ENCODE measurements at places on chromosomes 13 and 19. TPM values are rescaled to one million over a fixed set of nuclear protein-coding genes. Genes with fewer than 3 reads are reported as not detected.

The SYNGR4 gene
- not detected for polyA plus RNA-seq

The KLK4 gene
- 2.8 TPM for polyA plus RNA-seq

The IL11 gene
- polyA plus RNA-seq, result not detected

The PDX1 gene
- not detected for polyA plus RNA-seq

The MARK4 gene
- 6.2 TPM for polyA plus RNA-seq

The RDH8 gene
- not detected for polyA plus RNA-seq

The FAAP24 gene
- 0.92 TPM for polyA plus RNA-seq

The ZNF730 gene
- polyA plus RNA-seq, result 0.23 TPM

The B3GNT8 gene
- polyA plus RNA-seq, result 49.2 TPM

The MEIS3 gene
- 0.92 TPM for polyA plus RNA-seq

The ZNF497 gene
- not detected for polyA plus RNA-seq

The ZNF878 gene
- polyA plus RNA-seq, result not detected

The MATK gene
- 6.6 TPM for polyA plus RNA-seq

The TICAM1 gene
- polyA plus RNA-seq, result 20.8 TPM

The CATSPERD gene
- polyA plus RNA-seq, result not detected

The RASL11A gene
- 51.6 TPM for polyA plus RNA-seq

The SPART gene
- 10.1 TPM for polyA plus RNA-seq

The FBN3 gene
- polyA plus RNA-seq, result not detected

The ZNF556 gene
- not detected for polyA plus RNA-seq

The DLEU7 gene
- polyA plus RNA-seq, result not detected

The ANGPTL8 gene
- 8.1 TPM for polyA plus RNA-seq

The ZNF728 gene
- polyA plus RNA-seq, result not detected

The FGF21 gene
- polyA plus RNA-seq, result not detected

The PIBF1 gene
- 10.8 TPM for polyA plus RNA-seq

The IZUMO4 gene
- 8.5 TPM for polyA plus RNA-seq

The TEX101 gene
- not detected for polyA plus RNA-seq

The ZNF20 gene
- polyA plus RNA-seq, result 3.2 TPM

The CNN1 gene
- 115 TPM for polyA plus RNA-seq

The KIRREL2 gene
- 0.34 TPM for polyA plus RNA-seq

The RTBDN gene
- polyA plus RNA-seq, result not detected

The PCP2 gene
- polyA plus RNA-seq, result not detected

The WDR87 gene
- not detected for polyA plus RNA-seq

The PLIN4 gene
- polyA plus RNA-seq, result 22.3 TPM

The GIPR gene
- polyA plus RNA-seq, result 3.6 TPM

The KIR2DL4 gene
- 0.45 TPM for polyA plus RNA-seq

The NOVA2 gene
- 1.1 TPM for polyA plus RNA-seq

The PNMA8B gene
- not detected for polyA plus RNA-seq

The PRKD2 gene
- polyA plus RNA-seq, result 32.6 TPM

The WDR88 gene
- not detected for polyA plus RNA-seq

The TMEM255B gene
- polyA plus RNA-seq, result 0.60 TPM

The RASIP1 gene
- polyA plus RNA-seq, result 6.0 TPM

The CALR3 gene
- polyA plus RNA-seq, result not detected

The UGGT2 gene
- polyA plus RNA-seq, result 1.2 TPM

The CYP2F1 gene
- polyA plus RNA-seq, result not detected

The TNFRSF19 gene
- not detected for polyA plus RNA-seq

The CLASRP gene
- polyA plus RNA-seq, result 70.8 TPM

The LILRA1 gene
- not detected for polyA plus RNA-seq

The SBK2 gene
- polyA plus RNA-seq, result not detected

The ASF1B gene
- polyA plus RNA-seq, result 13.6 TPM

All from sigmoid colon (tissue), 7 donors.